Fibroblast of skin of right biceps (primary cell): ENCODE measurements at places on chromosomes 7 and 10.
A peak's percentile ranks its signal among the peaks of the same experiment; 100 is the strongest.

GRCh38 chr7:46233585-46234329 is 312.7 kb upstream of the IGFBP3 start:
- peak; percentile 55 for DNase-seq

GRCh38 chr10:27319752-27320431 is 79.3 kb upstream of the ACBD5 start:
- peak; percentile 15 for DNase-seq

GRCh38 chr10:117927332-117927731 is 119.4 kb downstream of the RAB11FIP2 start:
- no peak for DNase-seq

GRCh38 chr10:124316326-124316725 is 102.4 kb downstream of the OAT start:
- no peak for DNase-seq

GRCh38 chr7:104033837-104034236 is 44.4 kb upstream of the RELN start:
- no peak for DNase-seq

DNA sequence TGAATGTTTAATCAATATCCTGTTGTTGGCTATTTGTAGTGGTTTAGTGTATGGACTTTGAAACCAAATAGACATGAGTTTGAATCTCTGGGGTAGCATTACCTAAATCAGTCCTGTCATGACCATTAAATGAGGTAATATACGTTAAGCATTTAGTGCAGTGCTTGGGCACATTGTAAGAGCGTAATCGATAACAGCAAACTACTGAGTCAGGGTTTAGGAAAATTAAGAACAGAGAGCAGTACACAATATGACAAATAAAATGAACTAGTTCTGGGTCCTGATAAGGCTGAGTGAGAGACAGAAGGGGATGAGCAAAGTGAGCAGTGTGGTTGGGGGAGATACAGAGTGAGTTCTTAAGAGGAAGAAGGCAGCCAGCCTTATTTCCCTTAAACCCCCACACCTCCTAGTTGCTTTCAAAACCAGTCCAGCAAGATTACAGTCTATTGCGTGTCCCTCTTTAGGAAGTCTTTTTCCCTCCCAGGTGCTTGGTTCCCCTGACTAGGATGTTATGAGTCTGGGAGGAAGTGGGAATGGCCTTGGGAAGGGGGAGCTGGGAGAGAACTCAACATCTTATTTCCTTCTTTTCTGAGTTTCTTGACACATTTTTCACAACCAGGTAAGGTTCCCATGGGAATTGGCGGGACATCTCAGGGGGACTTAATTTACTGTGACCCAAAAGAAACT is 171.0 kb downstream of the SND1 start:
- DNase-seq: no peak

DNA sequence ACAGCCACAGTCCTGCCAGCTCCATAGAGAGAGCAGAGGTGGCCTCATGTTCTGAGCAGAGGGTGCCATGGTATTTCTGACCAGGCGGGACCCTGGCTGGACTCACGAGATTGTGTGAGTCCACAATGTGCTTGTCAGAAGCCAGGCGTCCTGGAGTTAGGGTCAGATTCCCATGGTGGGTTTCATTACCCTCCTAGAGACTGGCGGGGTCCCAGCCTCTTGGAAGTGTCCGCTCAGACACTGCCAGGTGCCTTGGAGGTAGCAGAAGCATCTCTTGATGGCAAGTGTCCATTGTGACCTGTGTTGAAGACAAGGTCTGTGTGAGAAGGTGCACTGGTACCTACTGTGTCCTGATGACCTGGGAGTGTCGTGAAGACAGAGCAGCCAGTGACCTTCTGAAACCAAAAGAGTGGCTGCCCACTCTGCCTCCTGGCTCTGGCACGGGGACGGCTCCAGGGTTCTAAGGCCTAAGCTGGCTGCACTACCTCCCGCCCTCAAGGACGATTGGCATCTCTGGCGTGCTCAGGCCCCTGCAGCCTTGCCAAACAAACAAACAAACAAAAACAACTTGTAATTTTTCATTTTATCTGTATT is 56.8 kb downstream of the MGMT start:
- no peak for DNase-seq

GRCh38 chr10:27643301-27643700 is 102.3 kb downstream of the MKX start:
- DNase-seq: no peak

- DNase-seq: no peak
Observed at GRCh38 chr7:101929256-101929655, 111.8 kb downstream of the CUX1 start.

GRCh38 chr10:72267819-72268399 is 5.8 kb upstream of the DDIT4 start:
- no peak for DNase-seq

DNA sequence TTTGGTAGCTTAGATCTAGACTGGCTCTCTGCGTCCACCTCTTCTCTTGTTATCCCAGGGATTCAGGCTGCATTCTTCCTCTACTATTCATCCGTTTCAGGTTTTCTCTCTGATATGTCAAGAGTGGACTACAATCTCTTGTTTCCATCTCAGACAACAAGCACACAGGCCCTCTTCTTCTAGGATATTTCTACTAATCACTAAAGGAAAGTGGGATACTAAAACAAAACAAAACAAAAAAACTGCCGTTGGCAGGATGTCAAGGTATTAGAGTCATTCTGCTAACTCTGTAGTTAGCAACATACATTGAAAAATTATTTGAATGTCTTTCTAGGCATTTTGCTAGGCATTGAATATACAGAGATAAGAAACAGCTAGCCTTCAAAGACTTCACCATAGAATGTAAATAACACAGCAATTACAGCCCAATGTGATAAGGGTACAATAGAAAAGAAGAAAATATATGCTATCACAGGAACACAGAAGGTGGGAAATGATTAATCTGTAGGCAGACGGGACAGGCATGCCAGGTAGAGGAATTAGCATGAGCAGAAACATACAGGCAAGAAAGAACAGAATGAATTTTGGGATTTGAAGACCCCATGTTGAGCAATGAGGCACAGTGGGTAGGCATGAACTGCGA is 210.5 kb downstream of the CSTF2T start:
- DNase-seq: no peak

DNA sequence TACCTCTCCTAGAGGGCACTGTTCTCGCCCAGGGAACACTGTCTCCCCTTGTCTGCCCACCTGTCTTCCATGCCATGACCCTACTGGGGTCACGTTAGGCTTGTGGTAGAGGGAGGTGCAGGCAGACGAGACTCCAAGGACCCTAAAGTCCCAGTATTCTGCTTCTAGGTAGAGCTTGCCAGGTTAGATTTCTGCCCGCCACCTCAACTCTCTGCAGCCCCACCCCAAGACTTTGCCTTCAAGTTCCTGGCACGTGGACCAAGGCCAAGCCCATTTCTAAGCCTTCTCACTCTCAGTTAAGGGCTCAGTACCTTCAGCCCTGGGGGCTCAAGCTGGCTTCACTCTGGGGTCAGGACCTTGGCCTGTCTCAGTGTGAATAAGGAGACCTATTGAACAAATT is 16.1 kb downstream of the PRKAG2 start:
- no peak for DNase-seq

DNA sequence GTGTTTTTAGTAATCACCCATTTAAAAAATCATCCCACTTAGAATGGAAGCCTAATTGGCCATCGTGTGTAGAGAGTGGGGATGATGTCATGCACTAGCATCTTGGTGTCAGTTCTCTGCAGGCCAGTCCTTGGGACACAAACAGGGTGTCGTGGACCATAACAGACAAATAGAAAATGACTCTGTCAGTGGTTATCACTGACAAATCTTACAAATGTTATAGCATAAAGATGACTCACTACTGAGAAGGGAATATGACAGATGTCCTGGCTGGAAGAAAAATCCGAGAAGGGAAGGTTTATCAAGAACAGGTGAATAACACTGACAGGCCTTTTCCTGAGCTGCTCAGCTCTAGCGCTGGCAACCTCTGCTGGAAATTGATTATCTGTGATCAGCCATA is 10.6 kb downstream of the CABCOCO1 start:
- no peak for DNase-seq

GRCh38 chr10:95518455-95519452 is 42.4 kb downstream of the SORBS1 start:
- DNase-seq: no peak

DNA sequence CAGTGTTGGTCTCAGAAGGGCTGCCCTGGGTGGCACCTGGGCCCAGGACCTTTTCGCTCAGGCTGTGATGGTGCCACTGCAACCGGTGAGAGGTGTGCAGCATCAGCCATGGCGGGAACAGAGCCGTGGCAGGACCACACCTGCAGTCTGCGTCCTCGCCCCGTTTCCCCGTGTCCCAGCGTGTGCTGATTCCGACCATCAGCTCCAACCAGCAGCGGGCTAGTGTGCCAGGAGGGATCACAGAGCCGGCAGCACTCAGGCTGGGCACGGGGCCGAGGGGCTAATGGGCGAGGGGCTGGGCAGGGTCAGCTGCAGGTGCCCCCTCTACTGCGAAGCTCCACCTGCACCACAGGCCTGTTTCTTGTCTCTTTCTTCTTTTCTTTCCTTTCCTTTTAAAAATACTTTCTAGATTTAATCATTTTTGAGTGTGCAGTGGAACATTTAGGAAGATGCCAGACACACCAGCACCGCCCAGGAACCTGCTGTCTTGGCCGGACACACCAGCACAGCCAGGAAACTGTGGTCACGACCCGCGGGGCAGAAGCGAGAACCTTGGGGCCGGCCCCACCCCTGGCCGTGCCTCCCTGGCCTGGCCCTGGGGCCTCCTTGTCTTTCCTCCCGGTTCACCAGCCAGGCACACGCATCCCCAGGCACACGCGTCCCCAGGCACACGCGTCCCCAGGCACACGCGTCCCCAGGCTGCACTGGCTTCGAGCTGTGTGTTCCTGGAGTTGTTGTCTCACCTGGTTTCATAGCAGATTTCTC is 34.6 kb downstream of the ADGRA1 start:
- no peak for DNase-seq

- DNase-seq: no peak
Observed at GRCh38 chr7:136956671-136957070, 88.2 kb downstream of the CHRM2 start.

GRCh38 chr7:108091461-108091831 is 38.7 kb downstream of the LAMB4 start:
- peak; percentile 55 for DNase-seq

GRCh38 chr10:119784340-119785067 is 58.7 kb downstream of the INPP5F start:
- peak; percentile 15 for DNase-seq

DNA sequence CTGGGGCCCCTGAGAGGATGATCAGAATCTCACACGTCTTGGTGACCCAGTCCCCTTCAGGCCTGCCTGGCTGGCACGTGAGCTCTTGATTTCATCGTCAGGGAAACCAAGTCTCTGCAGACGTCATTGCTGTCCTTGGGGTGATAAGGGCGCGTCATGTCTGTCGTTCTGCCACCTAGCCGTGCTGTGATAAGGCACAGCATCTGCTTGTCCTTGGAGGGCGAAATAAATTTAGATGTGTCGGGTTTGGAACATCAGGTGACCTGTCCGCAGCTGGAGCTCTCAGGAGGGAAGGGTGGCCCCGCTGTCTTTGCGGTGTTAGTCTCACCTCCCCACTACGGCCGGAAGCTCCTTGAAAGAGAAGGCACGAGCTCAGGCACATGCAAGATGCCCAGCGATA is 129.2 kb downstream of the GRK5 start:
- no peak for DNase-seq
